Adipose tissue (tissue), 3 donors: ENCODE measurements at places on chromosomes 3 and 15. TPM values are rescaled to one million over a fixed set of nuclear protein-coding genes. Genes with fewer than 3 reads are reported as not detected.

The CCR2 gene
- 0.32 TPM for polyA plus RNA-seq

The PRSS50 gene
- not detected for polyA plus RNA-seq

The DUOXA1 gene
- 0.90 TPM for polyA plus RNA-seq

The CMTM8 gene
- polyA plus RNA-seq: 7.5 TPM

The ZNF620 gene
- 1.3 TPM for polyA plus RNA-seq

The TAGLN3 gene
- polyA plus RNA-seq: not detected

The RYR3 gene
- 0.02 TPM for polyA plus RNA-seq

The IGDCC3 gene
- 0.79 TPM for polyA plus RNA-seq

The ZPLD1 gene
- polyA plus RNA-seq: not detected
